ENCODE measurements at places on chromosomes 1 and 21. TPM values are rescaled to one million over a fixed set of nuclear protein-coding genes. Genes with fewer than 3 reads are reported as not detected.

- H3K27me3 ChIP-seq: no peaks in the 10 kb centered on the region
- no peak overlapping the region for H3K4me3 ChIP-seq
- no peaks in the 10 kb centered on the region for H3K36me3 ChIP-seq
- no peak for DNase-seq
- H3K4me1 ChIP-seq: no peaks in the 10 kb centered on the region
Observed at GRCh38 chr1:3002349-3003038, 18.8 kb upstream of the ACTRT2 start.

DNA sequence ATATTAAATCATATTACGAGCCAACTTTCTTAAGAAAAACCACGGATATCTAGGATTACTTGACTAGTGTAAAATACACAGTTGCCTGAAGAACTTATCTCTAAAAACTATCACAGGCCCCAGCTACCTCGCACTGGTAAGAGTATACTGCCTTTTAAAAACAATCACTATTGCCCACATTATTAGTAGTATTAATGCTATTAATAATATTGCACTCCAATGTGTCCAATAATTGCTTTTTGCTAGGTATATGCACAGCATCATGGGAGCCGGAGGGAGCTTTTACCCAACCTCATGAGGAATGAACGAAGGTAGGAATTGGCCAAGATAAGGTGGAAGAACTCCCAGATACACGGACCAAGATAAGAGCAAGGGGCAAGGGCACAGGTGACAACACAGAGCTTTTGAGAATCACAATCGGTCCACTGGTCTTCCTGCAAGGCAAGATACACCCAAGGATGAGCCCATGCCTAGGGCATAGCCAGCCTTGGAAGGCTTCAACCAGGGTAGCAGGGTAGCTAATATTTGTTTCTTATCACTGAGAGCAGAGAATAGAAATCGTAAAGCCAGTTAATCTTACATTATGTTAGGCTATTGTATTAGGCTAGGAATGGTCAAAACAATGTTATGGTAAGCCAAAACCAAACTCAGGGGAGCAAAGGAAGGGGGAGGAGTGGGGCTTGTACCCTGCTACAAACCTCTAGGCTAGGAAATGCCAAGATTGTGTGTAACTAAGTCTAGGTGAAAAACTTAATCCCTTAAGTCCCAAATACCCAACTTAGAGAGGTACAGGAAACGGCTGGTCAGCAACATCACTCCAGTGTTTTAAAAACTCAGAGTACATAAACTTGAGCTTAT is 9.4 kb downstream of the GLUL start:
- no peaks in the 10 kb centered on the region for H3K27me3 ChIP-seq
- no peak for DNase-seq
- H3K4me3 ChIP-seq: no peak overlapping the region
- peaks cover 53% of the 10 kb centered on the region for H3K36me3 ChIP-seq

DNA sequence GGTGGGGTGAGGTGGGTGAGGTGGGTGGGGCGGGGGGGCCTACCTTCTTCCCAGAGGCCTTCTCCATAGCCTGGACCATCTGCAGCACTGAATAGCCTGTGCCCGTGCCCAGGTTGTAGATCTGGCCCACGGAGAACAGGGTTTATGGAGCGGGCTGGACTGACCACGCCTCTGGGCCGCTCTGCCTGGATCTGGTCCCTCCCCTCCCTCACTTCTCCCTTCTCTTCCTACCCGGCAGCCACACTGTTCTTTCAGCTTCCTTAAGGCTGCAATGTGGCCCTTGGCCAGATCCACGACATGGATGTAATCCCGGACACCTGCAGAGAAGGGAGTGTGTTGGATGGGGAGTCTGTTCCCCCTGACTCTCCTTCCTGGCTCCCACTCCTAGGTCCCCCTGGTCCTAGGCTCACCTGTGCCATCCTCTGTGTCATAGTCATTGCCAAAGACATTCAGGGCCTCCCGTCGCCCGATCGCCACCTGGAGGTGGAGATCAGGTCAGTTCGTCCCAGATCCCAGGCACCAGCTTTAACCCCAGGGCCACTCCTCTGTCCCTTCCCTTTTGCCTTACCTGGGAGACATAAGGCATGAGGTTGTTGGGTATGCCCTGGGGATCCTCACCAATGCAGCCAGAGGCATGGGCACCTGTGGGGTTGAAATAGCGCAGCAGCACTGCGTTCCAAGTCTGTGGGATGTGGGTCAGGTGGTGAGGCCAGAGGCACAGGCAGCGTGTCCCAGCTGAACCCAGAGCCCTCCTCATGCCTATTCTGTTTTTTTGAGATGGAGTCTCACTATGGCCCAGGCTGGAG is 3.9 kb downstream of the GALE start:
- no peak overlapping the region for H3K4me3 ChIP-seq
- no peak overlapping the region for H3K27ac ChIP-seq
- peaks cover 43% of the 10 kb centered on the region for H3K4me1 ChIP-seq
- peaks cover 52% of the 10 kb centered on the region for H3K36me3 ChIP-seq
- H3K27me3 ChIP-seq: no peaks in the 10 kb centered on the region

DNA sequence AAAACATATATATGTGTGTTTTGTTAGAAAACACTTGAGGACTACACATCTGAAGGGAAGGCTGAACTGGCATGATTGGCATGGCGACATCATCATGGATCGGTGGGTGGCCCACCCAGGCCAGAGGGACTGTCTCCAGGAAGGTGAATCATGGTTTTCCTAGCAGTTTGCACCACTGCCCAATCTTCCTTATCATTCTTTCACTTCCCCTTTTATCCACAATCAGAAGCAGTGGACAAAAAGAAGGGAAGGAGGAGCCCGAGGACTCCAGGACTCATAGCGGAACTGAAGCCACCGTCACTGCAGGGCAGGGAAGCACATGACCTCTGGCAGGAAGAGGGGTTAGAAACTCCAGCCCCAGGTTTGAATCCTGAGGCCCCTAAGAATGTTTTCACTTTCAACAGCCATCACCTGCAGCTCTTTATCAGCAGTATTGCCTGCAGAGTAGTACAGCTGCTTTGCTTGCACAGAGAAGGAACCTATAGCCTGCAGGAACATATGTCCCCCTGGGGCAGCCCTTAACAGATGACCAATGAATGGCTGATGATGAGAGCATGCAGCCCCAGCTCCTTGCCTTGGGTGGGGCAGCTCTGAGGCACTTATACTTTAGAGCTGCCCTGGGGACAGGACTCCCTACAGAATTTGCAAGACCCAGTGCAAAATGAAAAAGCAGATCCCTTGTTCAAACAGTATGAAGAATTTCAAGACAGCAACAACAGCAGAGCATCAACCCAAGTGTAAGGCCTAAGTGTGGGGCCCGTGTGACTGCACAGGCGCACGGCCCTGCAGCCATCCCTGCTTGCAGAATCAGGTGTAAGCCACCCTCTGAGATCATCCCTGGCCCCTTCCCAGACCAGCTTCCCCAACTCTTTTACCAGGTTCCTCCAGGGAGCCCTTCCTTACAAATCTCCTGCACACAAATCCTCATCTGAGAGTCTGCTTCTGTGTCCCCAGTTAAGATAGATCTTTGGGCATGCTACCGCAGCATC is 241.8 kb upstream of the IRF2BP2 start:
- H3K27me3 ChIP-seq: no peaks in the 10 kb centered on the region
- no peaks in the 10 kb centered on the region for H3K36me3 ChIP-seq
- no peak overlapping the region for H3K27ac ChIP-seq
- DNase-seq: no peak

DNA sequence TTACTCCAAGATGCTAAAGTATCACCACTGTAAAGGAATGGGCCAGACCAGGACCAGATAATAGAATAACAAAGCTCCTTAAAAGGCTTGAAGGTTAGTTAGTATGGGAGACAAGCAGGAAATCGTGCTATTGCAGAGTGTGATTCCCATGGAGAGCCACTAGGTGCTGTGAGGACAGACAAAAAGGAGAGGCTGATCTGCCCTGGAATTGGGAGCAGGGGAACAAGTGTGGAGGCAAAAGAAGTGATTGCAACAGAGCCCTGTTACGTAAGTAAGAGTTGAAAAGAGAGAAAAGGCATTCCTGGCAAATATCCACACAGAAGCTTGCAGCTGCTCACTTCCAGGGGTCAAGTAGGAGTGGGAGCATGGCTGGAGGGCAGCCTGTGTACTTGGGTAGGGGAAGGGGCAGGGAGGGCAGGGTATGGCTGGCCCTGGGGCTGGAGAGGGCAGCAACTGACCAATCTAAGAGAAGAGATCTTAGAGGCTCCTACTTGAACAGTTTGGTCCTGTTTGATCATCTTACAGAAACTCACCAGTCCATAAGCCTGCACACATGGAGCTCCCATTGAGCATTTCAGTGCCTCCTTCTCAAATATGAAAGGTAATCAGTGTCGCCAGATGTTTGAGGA is 207.7 kb upstream of the GJB5 start:
- no peak overlapping the region for H3K4me3 ChIP-seq
- DNase-seq: peak; percentile 78
- H3K27me3 ChIP-seq: peaks cover 12% of the 10 kb centered on the region
- H3K36me3 ChIP-seq: no peaks in the 10 kb centered on the region

- no peak for DNase-seq
- peak overlapping the region; percentile 35 for H3K27ac ChIP-seq
- H3K27me3 ChIP-seq: no peaks in the 10 kb centered on the region
- no peaks in the 10 kb centered on the region for H3K36me3 ChIP-seq
- peaks cover 20% of the 10 kb centered on the region for H3K4me1 ChIP-seq
Observed at GRCh38 chr1:47532921-47533792, 95.3 kb downstream of the FOXD2 start.

DNA sequence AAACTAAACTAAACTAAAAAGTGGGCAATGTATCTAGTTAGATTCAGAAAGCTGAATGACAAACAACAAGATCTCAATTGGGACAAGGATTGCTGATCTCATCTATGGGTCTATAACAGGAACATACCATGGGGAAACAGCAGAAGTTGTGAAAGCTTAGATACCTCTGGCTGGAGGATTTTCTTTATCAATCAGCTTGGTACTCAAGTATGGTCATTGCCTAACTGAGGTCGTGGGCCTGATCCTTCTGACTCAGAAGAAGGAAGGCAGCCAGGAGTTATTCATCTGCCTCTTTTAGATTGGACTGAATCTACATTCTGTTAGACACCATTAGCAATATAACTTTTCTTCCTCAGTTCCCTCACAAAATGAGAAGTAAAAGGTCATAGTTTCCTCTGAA is 39.7 kb downstream of the DNTTIP2 start:
- H3K27ac ChIP-seq: no peak overlapping the region
- H3K4me3 ChIP-seq: no peak overlapping the region

DNA sequence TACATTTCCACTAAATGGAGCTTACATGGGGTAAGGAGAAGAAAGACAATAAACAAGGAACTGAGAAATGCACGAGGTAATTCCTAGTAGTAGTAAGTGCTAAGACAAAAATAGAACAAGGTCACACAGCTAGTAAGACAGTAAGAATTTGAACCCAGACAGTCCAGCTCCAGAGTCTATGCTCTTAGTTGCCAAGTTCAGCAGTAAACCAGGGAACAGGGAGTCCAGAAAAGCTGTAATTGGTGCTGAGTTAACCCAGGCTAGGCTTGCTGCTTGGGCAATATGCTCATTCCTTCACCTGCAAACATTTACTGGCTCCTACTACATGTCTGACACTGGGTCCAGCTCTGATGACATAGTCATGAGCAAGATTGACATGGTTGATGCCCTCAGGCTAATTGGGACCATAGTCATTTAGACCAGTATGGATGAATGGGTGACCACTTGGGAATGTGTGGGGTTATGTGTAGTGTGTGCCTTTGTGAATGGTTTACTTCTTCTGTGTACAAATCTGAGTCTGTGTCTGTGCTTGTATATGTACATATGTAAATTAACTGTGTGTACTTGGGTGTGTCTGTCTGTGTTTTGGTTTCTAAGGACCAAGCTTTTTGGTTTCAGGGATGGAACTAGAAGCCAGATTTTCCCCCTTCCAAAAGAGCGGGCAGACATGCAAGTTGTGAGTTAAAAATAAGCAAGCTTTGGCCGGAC is 2.0 kb downstream of the GPX7 start:
- DNase-seq: no peak
- no peak overlapping the region for H3K4me3 ChIP-seq
- no peaks in the 10 kb centered on the region for H3K27me3 ChIP-seq
- H3K27ac ChIP-seq: peak overlapping the region; percentile 87

- H3K4me3 ChIP-seq: no peak overlapping the region
- H3K27me3 ChIP-seq: no peaks in the 10 kb centered on the region
- no peak for DNase-seq
- H3K27ac ChIP-seq: peak overlapping the region; percentile 88
- peaks cover 71% of the 10 kb centered on the region for H3K4me1 ChIP-seq
Observed at GRCh38 chr21:45032332-45032731, 42.0 kb upstream of the ADARB1 start.

DNA sequence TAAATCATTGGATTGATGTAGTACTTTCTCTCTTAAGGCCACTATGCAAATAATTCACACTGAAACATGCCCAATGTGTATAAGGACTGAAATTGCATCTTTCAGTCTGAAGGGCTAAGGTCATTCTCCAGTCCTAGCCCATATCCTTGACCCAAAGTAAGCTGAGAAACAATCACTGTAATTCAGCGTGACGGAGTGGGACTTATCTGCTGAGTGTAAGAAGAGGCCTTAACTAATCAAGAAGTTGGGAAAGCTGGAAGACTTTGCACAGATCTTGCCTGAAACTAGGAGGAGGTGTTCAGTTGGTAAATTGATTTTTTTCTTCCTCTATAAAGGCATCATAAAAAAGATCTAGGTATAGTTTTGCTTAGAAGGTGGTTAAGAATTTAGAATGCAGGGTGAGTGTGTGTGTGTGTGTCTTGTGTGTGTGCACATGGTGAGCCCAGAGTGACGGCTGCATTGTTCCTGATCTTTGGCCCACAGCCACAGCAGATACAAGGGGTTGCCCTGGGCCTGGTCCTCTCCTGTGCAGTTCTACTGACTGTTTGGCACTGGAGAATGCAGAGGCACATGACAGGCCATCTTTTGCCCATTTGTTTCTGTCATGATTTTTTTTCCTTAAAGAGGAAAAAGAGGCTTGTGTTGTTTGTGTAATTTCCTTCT is 13.3 kb upstream of the PPP2R5A start:
- H3K27me3 ChIP-seq: no peaks in the 10 kb centered on the region
- H3K27ac ChIP-seq: peak overlapping the region; percentile 67
- H3K4me3 ChIP-seq: no peak overlapping the region
- no peaks in the 10 kb centered on the region for H3K36me3 ChIP-seq
- no peak for DNase-seq

GRCh38 chr1:25897754-25898153 is 8.5 kb downstream of the STMN1 start:
- peaks cover 17% of the 10 kb centered on the region for H3K36me3 ChIP-seq
- no peak for DNase-seq
- H3K4me3 ChIP-seq: no peak overlapping the region
- H3K27ac ChIP-seq: no peak overlapping the region
- peaks cover 10% of the 10 kb centered on the region for H3K4me1 ChIP-seq
- H3K27me3 ChIP-seq: no peaks in the 10 kb centered on the region

- no peaks in the 10 kb centered on the region for H3K36me3 ChIP-seq
- H3K4me1 ChIP-seq: no peaks in the 10 kb centered on the region
- no peaks in the 10 kb centered on the region for H3K27me3 ChIP-seq
- H3K4me3 ChIP-seq: no peak overlapping the region
Observed at GRCh38 chr1:225004396-225004795, 74.9 kb downstream of the DNAH14 start.

LORICRIN gene
- total RNA-seq: not detected

AGPAT3 gene
- 28.2 TPM for total RNA-seq

P3H1 gene
- 24.5 TPM for total RNA-seq

C1orf141 gene
- total RNA-seq: not detected

ITSN1 gene
- 31.1 TPM for total RNA-seq

ETNK2 gene
- total RNA-seq: 6.2 TPM

GBP3 gene
- 17.0 TPM for total RNA-seq

Data from esophagus muscularis mucosa (tissue), 4 donors.